ENCODE measurements at places on chromosomes 7 and 10. TPM values are rescaled to one million over a fixed set of nuclear protein-coding genes. Genes with fewer than 3 reads are reported as not detected.

The TUBAL3 gene
- total RNA-seq: not detected

The FGFBP3 gene
- total RNA-seq: 3.3 TPM

The IFT22 gene
- total RNA-seq: 20.9 TPM

The GIMAP7 gene
- total RNA-seq: not detected

The PNLIPRP1 gene
- total RNA-seq: not detected

The ANXA7 gene
- total RNA-seq: 74.7 TPM

The CYP3A5 gene
- 0.07 TPM for total RNA-seq

The PAPOLB gene
- total RNA-seq: not detected

The PPP1R3A gene
- total RNA-seq: not detected

Data from astrocyte (in vitro differentiated cells and primary cell).